ENCODE measurements at places on chromosomes 4 and X. TPM values are rescaled to one million over a fixed set of nuclear protein-coding genes. Genes with fewer than 3 reads are reported as not detected.

Gene HMX1
- 0.89 TPM for polyA plus RNA-seq

Gene TLR3
- not detected for polyA plus RNA-seq

Gene ERVMER34-1
- polyA plus RNA-seq: not detected

Gene REST
- 2.8 TPM for polyA plus RNA-seq

Gene CSAG3
- polyA plus RNA-seq: 1.2 TPM

Gene TEX13B
- polyA plus RNA-seq: not detected

Gene TCEAL2
- not detected for polyA plus RNA-seq

Gene TSC22D3
- polyA plus RNA-seq: 96.8 TPM

Gene S100G
- polyA plus RNA-seq: not detected

Gene ZXDA
- polyA plus RNA-seq: not detected

Gene XPNPEP2
- not detected for polyA plus RNA-seq

Gene HSPA4L
- polyA plus RNA-seq: 13.0 TPM

Gene PLXNB3
- polyA plus RNA-seq: 0.76 TPM
